ENCODE measurements at places on chromosomes 7 and 10.

DNA sequence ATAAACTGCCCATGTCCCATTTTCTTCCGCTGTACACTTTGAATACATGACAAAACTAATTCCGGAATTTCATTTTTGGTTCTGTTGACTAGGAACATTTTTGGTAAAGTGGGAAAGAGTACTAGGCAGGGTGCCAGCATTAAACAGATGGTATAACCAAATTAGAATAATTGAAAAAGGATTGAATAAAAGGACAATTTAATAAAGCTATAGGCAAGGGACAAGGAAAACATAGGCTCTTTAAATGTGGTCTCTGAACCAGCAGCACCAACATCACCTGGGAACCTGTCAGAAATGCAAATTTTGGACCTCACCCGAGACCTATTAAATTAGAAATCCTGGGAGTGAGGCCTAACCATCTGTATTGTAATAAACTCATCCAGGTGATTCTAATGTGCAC is 376.9 kb downstream of the LRRTM3 start:
- no peak for DNase-seq

DNA sequence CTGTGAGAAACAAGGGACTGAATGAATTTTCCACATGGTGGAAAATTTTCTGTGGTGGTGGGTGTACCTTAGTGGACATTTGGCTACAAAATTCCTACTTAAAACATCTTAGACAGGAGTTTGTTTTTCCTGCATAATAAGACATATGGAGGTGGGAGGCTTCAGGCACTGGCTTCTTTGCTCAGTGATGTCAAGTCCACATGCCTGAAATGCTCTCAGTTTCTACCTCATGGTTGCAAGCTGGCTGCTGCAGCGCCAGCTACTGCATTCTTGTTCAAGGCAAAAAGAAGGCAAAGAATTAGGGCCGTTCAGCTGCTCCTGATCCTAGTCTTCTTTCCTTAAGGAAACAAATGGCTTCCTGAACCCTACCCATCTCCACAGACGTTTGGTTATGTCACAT is 99.9 kb upstream of the FAM204A start:
- DNase-seq: no peak

DNA sequence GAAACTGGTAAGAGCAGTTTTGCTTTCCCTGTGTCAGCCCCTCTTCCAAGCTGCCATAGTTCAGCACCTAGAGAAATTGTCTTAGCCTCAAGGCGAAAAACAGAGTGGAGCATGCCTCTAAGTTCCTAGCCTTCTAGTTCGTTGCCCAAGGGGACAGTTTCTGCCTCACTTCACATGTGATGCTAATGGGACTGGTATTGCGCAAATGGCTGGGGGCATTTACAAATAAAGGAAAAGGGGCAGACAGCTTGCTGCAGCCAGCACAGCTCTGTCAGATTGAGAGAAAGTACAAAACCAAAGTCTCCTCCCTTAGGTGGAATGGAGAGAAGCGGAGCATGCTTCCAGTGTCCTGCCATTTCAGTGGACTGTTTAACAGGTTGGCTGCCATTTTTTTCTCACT is 567.7 kb downstream of the ETV1 start:
- no peak for DNase-seq

DNA sequence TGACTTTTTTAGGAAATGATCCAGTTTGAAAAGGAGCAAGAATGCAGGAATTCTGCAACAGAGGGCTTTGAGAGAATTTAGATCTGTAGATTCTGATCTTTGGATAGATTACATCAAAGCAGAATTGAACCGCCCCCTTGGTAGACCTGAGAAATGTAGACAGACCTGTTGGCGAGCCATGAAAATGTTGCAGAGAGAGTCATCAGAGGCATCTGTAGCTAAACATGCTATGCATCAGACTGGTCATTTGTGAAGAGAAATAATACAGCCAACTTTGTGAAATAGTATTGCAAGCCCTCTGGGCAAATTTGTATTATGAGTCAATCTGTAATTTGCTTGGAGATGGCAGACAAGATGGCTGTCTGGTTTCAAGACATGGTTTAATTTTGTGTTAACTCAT is 4.3 kb upstream of the C1GALT1 start:
- no peak for DNase-seq

GRCh38 chr7:20270867-20271266 is 53.7 kb upstream of the MACC1 start:
- DNase-seq: no peak

DNA sequence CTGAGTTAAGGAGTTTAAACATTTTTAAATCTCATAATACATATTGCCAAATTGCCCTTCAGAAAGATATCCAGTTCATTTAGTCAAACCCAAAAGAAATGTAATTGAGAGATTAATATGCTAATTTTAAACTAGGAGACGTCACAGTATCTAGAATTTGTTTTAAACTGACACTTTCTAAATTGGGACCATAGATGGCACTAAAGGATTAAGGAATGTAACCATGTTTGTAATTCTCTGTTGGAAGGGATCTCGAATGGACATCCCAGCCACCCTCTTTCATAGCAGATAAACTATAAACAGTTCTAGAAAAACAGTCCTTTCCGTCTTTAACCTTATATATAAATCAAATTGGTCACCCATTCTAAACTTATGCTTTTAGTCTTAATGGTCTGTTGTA is 30.0 kb upstream of the SAMD9L start:
- DNase-seq: no peak

- DNase-seq: no peak
Measured at GRCh38 chr7:94698275-94698674, 42.3 kb upstream of the SGCE start.

GRCh38 chr10:57657164-57657765 is 610.4 kb downstream of the IPMK start:
- DNase-seq: peak; percentile 33

DNA sequence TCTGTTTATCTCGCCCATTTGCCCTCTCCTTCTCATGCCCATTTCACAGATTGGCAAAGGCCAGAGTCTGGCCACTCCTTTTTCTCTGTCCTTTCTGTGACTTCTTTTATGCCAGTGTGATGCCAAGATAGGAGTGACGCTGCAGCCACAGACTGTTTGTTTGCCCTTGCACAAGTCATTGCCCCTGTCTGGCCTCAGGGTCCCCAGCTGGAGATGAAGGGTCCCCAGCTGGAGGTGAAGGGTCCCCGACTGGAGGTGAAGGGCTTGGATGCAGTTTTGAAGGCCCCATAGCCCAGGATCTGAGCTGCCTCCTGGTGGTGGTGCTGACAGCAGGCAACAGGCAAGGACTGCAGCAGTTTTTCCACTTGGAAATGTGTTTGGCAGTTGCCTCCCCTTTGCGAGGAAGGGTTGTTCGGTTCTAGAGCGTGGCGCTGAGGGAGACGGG is 50.8 kb upstream of the SLC29A3 start:
- peak; percentile 25 for DNase-seq

DNA sequence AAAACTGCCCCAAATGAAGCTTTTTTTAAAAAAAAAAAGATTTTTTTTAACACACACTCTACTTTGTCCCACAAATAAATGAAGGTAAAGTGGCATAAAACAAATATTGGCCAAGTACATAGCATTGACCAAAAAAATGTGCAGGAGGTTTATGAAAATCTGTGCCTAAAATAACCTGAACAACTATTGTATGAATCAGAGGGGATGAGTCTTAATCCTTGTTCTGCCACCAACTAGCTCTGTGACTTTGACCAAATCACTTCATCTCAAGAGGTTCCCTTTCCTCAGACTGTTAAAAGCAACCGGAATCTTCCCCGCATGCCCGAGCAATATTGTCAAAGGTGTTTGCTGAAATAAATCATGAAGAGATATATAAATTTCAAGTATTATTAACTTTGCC is 150.4 kb upstream of the NEBL start:
- DNase-seq: no peak

DNA sequence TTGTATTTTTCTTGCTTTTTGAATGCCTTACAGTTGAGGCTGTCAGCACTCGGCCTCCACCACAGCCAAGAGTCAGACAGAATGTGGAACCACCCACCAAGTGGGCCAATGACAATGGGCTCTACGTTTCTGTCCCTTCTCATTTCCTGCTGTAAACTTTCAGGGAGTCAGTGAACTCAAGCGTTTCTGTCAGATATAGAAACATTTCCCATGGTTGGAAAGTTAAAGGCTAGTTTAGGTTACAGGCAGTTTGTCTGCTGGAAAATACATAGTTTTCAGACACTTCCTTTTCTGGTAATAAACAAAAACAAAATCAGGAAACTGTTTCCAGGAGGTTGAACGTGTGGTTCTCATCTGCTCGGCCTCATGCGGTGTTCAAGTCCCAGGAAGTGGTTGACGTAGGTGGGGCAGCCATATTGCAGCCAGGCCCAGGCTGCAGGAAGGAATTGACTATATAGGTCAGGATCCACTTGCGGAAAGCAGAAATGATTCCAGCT is 245.1 kb downstream of the CAMK1D start:
- DNase-seq: no peak

DNA sequence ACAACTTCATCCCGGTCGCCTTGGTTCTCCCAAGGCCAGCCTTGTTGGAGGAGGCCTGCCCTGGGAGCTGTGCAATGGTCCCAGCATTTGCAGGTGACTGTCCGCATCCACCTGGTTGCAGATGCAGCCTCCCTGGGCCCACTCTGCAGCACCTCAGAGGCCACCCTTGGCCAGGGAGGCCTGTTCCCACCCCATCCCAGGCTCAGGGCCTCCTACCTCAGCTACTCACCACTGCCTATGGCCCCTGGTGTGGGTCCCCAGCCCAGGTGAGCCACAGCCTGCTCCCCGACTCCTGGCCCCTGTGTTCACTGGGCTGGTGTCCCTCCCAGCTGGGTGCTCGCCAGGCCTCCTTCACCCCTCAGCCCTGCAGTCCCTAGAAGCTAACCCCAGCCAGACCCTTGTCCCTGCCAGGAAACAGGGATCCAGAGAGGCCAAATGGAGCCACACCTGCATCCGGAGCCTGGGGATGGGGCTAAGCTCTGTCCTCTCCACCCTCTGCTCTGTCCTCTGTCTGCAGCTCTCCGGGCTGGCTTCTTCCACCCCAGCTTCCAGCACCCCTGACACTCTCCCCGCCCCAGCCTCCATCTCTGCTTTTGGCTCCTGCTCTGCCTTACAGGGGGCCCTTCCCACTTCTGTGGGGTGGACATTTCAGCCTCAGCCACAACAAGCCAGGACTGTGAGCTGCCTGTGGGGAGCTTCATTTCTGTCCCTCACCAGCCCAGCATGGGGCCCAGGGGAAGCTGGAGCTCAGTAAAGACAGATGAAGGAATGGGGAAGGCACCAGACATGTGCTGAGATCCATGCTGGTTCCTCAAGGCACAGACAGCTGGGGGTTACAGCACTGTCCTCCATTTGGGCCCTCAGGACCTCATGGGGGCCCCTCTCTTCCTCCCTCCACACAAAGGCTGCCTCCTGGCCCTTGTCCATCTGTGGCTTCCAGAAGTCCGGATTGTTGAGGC is 35.6 kb upstream of the ANTXRL start:
- no peak for DNase-seq

GRCh38 chr7:42222125-42222524 is 14.9 kb downstream of the GLI3 start:
- DNase-seq: no peak

DNA sequence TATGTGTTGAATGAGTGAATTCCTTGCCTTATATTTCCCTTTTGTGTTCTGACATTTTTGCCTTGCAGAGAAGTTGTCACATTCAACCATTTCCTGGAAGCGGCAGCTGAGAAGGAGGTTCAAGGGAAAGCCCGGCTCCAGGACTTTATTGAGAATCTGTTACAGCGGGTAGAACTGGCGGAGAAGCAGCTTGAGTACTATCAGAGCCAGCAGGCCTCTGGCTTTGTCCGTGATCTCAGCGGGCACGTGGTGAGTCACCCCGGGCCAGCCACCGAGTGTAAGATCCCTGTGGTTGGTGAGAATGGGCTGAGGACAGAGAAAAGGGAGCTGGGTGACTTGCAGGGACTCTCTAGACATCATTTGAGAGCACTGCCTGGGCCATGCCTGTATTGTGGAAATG is 14.2 kb downstream of the ZNF365 start:
- DNase-seq: peak; percentile 70

GRCh38 chr7:6012355-6013104 is 3.5 kb downstream of the AIMP2 start:
- DNase-seq: no peak
